ENCODE measurements at places on chromosomes 5 and 9.

GRCh38 chr5:72300590-72301339 is 19.3 kb downstream of the MRPS27 start:
- no peak for DNase-seq

DNA sequence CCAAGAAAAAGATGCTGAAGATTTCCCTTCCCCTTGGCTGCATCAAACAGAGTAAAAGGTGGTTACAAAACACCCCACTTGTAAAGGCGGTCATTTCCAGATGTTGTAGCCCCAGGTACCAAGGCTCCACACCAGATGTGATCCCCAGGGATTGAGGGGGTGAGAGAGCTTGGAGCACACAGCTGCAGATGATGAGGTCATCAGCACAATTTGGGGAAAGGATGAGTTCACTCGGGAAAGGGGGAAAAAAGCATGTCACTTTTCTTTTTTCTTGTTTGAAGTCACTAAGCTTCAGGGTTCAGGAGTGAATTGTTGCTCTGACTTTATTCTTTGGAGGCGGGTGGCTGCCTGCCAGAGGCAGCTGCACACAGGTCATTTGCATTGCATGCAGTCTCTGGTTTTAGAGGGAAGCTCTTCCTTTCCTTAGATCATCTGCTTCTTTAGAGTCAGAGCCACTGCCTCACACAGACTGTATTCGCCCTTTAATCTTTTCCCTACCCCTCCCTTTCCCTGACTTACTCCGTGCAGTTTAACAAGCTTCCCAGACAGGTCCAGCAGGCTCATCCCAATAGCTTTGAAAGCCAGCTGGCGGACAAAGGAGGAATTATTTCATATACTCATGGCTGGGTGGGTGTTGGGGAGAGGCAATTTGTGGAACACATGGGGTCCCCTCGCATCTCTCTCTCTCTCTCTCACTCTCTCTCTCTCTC is 409.3 kb upstream of the SLC24A2 start:
- peak; percentile 22 for DNase-seq

GRCh38 chr9:5978523-5978922 is 36.9 kb downstream of the RANBP6 start:
- DNase-seq, result no peak

DNA sequence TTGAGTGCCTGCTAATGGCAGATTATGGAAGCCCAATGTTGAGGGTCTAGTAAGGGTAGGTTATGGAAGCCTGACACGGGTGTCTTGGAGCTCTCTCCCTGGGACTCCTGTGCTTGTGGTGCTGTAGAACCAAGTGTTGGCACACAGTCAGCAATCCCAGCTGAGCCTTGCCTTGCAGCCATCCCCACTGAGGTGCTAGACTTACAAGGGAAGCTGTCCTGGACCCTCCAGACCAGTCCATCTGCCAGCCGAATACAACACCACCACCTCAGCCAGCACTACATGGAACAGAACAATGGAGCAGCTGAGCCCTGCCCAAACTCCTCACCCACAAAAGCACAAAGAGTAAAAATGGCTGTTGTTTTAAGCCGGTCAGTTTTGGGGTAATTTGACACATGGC is 90.5 kb upstream of the DNAH5 start:
- DNase-seq, result no peak

GRCh38 chr9:134188386-134189144 is 24.2 kb upstream of the RNU6ATAC start:
- no peak for DNase-seq

- no peak for DNase-seq
Measured at GRCh38 chr5:135223891-135224625, 175.0 kb downstream of the MACROH2A1 start.

- DNase-seq, result peak; percentile 93
Measured at GRCh38 chr5:140107312-140108092, 6.4 kb upstream of the PURA start.

DNA sequence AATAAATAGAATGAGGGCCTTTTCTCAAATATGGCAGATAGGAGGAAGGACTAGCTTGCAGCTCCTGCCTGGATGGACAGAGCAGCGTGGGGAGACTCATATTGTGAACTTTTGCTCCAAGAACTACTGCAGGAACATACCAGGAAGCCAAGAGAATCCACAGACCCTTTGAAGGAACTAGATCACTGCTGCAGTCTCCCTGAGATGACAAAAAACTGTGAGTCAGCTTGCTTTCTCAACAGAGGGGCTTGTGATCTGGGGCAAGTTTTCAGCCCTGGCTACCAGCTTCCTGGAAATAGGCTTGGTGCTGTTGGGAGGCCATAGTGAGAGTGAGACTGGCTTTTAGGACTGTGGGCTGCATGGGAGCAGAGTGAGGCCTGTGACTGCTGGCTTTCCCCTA is 170.6 kb upstream of the TRIM32 start:
- DNase-seq, result no peak
